ENCODE measurements at places on chromosomes 4 and X.

DNA sequence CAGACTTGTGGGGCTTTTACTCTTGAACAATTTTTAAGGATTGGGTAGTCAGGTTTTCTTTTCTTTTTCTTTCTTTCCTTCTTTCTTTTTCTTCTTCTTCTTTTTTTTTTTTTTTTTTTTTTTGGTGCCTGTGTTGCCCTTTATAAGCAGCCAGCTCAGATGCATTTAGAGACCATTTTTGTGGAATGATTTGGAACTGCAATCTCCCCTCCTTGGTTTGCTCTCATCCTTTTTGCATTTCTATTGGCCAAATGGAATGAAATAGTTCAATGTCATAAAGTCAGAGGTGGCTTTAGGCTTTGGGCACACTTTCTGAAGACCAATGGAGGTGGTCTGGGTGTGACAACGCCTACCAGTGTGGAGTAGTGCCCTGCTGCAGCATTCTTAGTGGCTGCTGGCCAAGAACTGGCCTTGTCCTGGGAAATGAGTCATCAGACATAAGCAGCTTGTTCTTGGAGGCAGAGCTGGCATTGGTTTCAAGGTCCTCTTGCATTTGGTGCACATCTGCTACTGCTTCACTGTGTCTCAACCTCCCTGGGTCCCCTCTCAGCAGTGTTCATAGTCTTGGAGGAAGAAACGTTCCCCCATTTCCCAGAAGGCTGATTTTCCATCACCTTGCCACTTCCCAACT is 84.5 kb downstream of the CT47B1 start:
- peak; percentile 23 for DNase-seq

- DNase-seq = no peak
Observed at GRCh38 chr4:87551361-87551760, 22.2 kb upstream of the SPARCL1 start.

DNA sequence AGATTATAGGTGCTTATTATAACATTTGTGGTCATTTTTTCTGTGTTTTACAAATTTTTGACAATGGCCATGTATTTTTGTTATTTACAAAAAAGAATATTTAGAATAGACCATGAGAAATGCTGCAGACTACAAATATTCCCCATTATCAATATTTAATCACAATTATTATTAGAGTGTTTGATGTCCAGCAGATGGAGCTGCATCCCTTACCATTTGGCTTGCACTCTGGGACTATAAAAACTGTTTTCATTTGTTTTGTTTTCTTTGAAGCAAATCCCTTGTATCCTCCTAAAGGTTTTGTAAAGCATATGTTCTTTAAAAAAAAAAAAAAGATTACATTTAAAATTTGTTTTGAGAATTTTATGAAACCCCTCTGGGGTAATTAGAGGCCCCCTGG is 85.6 kb upstream of the CXorf66 start:
- no peak for DNase-seq

GRCh38 chrX:107628662-107629539 is 591 bp downstream of the PRPS1 start:
- no peak for DNase-seq

DNA sequence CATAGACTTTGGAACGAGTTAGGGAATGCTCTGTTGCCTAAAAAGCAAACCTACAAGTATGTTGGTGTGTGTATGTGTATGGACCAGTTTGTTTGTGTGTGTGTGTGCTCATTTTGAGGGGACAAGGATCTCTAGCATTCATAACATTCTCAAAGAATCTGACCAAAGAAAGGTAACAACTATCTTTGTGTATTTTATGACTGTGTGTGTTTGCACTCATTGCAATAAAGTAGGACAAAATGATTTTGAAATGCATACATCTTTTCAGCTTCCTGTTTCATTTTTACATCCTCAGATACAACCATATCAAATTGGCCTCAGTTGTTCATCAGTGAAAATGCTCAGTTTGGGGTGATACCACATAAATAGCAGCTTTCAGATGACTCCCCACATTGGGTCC is 8.3 kb upstream of the XK start:
- DNase-seq = no peak

DNA sequence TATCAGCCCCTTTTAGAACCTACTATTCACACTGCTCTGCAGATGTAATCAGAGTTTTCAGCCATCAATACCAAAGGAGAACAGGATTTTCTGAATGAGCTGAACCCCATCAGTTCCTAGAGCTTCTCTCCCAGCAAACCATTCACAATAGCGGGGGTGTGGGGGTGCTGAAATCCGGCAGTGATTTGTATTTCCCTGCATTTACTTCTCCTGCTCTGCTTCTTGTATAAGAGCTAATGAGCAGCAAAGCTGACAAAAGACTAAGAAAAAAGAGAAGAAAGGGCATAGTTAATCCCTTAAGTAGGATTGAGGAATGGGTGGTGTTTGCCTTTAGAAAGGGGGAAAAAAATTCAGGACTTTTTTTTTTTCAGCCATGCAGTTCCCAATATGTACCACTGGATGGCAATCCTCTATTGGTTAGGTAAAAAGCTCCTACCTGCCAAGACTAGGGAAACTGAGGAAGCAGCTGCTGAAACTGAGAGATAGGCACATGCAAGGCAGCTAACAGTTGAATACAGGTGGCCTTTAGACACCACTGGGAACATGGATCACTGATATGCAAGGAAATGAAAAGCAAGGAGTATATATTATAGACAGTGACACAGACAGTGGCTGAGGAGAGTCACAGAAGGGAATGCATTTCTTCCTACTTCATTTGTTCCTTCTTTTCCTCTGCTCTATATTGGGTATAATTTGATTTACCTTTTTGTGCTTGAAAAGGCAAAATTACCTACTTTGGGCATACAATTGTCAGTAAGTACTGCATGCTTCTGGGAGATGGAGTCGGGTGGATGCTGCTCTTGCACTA is 217.9 kb downstream of the HS6ST2 start:
- DNase-seq = no peak
